ENCODE measurements at places on chromosomes 2 and 18.
A peak's percentile ranks its signal among the peaks of the same experiment; 100 is the strongest.

DNA sequence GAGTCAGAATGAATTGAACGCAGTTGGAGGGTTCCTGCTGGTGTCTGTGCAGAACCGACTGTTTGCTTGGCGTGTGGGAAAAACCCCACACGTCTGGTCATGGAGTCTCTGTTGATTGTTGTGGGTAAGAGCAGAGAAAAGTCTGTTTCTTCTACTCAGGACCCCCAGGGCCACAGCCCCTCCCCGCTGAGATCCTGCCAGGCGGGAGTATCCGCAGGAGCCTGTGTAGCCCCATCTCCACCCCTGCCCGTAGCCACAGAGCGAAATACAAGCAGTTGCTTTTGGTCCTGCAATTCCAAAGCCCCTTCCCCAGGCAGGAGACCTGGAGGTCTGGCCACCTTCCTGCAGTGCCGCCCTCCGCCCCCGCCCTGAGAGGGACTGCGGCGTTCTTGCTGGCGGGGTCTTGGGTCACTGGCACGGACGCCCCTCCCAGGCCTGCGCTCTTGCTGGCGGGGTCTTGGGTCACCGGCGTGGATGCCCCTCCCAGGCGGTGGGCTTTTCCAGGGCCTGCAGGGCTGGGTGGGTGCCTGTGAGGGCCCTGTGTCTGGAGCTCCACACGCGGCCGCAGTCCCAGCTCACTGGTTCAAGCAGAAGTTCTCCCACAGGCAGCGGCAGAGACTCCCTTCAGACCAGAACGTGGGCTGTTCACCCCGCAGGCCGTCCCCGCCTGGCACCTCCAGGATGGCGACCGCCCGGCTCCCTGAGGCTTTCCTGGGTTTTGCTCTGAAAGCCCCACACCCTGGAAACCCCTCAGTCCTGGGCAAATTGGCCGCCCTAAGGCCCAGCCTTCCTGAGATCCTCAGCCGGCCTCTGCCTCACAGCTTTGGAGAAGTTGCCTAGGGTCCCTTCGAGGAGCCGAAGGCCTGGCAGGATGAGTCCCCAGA lies 76.0 kb upstream of the CTDP1 start:
- DNase-seq, result no peak

- DNase-seq, result no peak
Observed at GRCh38 chr2:223989206-223989855, 32.1 kb downstream of the MRPL44 start.

DNA sequence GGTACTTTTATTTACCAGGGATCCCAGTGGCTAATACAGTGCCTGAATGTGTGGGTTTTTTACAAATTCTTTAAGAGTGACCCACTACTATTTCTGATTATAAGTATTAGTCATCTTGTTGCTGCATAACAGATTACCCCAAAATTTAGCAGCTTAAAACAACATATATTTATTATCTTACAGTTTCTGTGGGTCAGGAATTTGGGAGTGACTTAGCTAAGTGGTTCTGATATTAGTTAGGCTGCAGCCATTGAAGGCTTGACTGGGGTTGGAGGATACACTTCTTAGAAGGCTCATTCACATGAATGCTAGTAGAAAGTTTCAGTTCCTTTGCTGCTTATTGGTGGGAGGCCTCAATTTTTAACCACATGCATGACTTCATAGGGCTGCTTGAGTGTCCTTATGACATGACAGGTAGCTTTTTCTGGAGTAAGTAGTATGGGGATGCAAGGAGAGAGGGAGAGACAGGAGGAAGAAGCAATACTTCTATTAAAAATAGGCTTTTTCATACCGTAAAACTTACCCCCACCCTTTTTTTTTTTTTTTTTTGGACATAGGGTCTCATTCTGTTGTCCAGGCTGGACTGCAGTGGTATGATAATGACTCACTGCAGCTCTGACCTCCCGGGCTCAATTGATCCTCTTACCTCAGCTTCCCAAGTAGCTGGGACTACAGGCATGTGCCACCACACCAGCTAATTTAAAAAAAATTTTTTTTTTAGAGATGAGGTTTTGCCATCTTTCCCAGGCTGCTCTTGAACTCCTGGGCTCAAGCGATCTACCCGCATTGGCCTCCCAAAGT lies 13.3 kb upstream of the POLE4 start:
- DNase-seq, result no peak

DNA sequence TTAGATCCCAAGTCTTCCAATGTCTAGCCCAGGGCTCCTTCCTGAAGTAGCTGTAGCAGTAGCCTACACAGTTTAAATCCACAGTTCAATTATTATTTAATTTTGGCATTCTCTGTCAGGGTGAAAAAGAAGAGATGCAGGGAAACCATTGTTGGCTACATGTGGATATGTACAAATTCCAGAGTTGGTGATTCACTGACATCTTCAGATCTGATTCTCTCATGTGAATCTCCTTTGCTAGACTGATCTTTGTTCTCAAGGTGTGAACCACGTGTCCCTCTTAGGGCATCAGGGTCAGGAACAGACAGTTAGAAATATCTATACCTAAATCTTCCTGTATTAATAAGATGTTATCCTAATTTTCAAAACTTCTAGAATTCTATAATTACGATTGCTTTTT lies 36.7 kb downstream of the ADCYAP1 start:
- DNase-seq, result no peak

DNA sequence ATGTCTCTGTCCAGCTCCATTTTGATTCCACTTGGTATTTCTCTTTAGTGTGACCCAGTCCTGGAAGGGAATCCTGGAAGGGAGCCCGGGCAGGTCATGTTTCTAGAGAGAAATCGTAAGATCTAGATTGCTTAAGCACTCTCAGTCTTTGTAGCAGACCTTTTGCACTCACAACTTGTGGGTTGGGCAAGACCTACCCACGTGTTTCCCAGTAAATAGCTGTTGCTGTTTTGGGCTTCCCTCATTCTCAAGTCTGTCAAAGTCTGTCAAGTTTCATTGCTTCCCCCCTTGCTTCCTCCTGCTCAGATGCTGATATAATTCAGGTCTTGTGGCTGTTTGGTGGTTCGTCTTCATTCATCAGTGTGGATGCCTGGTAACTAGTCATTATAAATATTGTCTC lies 17.4 kb upstream of the NEMP2 start:
- peak; percentile 43 for DNase-seq

DNA sequence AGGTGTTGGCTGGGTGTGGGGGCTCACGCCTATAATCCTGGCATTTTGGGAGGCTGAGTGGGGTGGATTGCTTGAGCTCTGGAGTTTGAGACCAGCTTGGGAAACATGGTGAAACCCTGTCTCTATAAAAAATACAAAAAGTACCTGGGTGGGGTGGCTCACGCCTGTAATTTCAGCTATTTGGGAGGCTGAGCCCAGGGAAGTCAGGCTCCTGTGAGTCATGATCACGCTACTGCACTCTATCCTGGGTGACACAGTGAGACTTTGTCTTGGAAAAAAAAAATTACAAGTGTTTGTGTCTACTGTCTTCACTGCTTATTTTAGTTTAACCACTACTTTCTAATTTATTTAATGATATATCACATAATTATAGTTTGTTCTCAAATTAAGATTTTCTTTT lies 62.7 kb upstream of the DOCK10 start:
- no peak for DNase-seq

- DNase-seq, result no peak
Observed at GRCh38 chr2:39583781-39584180, 81.9 kb upstream of the TMEM178A start.

DNA sequence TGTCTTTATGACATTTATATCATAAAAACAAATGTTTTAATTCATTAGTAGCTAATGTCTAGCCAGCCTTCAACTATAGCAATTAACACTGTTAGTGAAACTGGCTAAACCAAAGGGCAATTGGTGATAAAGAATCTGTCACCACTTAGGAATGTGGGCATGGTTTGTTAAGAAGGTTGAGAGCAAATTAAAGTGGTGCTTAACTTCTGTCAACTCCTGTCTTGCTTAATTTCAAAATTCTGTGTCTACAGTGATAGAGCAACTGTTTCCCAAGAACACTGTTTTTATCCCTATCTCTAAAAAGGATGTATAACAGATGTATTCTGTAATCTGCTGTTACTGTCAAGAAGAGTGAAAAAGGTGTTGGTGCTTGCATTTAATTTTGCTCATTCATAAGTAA lies 36.5 kb downstream of the CFAP36 start:
- no peak for DNase-seq

DNA sequence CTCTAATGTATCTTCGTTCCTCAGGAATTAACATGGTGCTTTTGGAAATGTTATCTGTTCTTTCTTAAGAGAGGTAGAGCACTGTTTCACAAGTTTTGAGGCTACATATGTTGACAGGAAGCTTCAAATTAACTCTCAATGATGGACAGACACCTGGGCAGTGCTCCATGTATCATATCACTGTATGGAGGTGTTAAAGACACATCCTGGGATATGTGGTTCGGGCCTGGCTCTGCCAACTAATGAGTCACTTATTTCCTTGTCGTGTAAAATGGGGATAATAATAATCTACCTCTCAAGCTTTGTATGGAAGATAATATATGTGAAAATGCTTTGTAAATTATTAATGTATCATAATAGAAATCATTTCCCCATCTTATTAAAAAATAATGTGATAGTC lies 90.2 kb downstream of the PARD3B start:
- no peak for DNase-seq

GRCh38 chr2:225398372-225398771 lies 1.1 kb upstream of the NYAP2 start:
- DNase-seq, result no peak

- DNase-seq, result no peak
Observed at GRCh38 chr2:230830428-230830827, 34.3 kb upstream of the ITM2C start.

DNA sequence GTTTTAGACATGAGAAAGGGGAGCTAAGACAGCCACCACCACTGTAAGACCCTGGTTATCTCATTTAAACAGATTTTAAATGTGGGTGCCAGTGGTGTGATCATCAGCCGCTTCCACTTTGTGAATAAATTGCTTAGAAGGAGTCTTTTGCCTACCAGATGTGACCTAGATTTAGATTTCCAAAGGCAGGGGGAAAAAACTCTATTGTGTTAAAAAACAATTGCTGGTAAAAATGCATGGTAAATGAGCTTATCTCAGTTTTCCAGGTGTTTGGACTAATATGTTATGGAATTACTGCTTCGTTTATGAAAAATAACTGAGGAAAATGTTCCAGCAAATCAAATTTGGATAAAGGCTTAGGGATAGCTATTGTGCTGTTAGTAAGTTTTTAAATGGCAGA lies 466.3 kb upstream of the RAB12 start:
- no peak for DNase-seq

DNA sequence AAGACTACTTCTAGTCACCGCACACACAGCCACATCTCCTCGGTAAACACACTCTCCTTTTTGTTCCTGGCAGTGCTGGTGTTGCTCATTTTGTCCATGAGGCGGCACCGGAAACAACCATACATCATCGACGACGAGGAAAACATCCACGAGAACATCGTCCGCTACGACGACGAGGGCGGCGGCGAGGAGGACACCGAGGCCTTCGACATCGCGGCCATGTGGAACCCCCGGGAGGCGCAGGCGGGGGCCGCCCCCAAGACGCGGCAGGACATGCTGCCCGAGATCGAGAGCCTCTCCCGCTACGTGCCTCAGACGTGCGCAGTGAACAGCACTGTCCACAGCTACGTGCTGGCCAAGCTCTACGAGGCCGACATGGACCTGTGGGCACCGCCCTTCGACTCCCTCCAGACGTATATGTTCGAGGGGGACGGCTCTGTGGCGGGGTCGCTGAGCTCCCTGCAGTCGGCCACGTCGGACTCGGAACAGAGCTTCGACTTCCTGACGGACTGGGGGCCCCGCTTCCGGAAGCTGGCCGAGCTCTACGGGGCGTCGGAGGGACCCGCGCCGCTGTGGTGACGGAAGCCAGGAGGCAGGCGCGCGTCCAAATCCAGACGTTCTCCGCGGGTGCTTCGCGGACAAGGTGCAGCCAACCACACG lies 221.0 kb downstream of the CDH20 start:
- peak; percentile 30 for DNase-seq

GRCh38 chr2:176066645-176067588 lies 16.8 kb downstream of the EVX2 start:
- DNase-seq, result no peak

DNA sequence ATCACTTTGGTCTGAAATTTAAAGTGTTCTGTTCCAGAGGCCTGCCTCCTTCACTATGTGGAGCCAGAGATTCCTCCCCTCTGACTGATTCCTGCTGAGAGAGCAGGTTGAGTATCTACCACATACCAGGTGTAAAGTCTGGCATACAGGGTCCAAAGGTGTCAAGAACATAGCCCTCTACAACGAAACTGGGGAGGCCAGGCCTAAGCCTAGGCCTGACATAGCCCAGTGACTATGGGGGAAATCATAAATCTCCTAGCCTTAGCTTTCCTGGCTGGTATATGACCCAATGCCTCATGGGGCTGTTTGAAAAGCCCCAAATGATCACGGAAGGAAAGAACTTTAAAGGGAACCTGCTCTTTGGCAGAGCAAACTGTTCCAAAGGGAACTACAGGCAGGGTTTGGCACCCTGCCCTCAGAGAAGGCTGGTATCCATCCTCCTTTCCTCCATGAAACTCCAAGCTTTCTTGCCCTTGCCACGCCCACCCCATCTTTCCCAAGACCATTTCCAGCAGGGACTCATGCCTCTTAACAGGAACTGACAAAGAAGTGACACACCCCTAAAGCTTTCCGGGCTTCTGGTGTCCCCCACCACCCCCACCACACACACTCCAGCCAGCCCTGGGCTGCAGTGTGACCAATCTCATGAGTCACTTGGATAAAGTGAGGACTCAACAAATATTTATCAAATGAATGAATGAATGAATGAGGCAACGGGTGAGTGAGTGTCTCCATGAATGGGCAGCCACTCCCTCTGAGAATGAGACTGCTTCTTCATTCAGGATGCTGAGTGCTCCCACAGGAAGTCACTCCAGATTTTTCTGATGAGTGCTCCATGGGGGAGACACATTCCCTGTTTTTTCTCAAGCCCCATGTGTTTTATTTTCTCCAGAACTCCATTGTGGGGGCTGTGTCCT lies 114.5 kb upstream of the STPG4 start:
- DNase-seq, result no peak

DNA sequence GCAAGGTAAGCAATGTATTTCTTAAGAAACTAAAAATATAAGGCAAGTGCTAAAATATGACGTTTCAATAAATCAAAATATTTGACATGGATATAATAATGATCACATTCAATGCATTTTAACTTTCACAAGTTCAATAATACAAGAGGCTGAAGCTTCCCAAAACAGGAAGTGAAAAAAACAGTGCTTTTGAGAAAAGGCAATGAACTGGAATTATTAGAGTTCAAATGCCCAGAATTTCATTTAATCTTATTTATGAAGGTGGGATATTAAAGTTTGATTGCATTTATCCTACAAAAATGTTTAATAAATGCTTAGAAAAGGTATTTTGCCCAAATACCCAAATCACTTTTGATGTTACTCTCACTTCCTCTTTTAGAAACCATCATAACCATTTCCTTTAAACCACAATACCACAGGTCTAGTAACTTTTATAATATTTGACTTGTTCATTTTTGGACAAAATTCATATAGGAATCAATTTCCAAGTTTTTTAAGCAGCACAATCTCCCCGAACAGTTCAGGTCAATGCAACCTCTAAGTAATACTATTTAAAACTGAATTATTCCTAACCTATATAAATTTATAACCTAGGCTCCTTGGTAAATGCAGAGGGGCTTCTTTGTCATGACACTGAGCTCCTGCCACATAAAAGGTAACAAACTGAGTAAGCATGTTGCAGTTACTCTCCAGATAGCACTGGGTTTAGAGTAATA lies 2.1 kb downstream of the NCKAP1 start:
- DNase-seq, result peak; percentile 20
